ENCODE measurements at places on chromosomes 6 and 20. TPM values are rescaled to one million over a fixed set of nuclear protein-coding genes. Genes with fewer than 3 reads are reported as not detected.

The MAP7 gene
- total RNA-seq: 14.8 TPM

DNA sequence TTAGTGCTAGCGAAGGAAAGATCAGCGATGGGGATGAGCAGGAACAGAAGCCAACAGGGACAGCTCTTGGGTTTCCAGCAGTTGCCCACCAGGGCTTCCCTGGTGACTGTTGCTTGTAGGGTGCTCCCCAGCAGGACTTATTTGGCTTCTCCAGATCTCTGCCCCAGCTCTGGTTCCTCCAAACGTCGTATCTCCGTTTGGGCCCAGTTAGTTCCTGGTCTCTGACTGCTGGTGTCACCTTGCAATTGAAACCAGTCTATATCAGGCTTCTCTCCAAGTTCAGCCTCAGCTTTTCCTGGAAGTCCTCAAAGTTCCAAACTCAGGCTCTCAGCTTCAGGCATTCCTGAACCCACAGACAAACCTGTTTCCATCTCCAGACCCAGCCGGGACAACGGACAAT, 70.8 kb upstream of the NXT1 start:
- no peak for DNase-seq

DNA sequence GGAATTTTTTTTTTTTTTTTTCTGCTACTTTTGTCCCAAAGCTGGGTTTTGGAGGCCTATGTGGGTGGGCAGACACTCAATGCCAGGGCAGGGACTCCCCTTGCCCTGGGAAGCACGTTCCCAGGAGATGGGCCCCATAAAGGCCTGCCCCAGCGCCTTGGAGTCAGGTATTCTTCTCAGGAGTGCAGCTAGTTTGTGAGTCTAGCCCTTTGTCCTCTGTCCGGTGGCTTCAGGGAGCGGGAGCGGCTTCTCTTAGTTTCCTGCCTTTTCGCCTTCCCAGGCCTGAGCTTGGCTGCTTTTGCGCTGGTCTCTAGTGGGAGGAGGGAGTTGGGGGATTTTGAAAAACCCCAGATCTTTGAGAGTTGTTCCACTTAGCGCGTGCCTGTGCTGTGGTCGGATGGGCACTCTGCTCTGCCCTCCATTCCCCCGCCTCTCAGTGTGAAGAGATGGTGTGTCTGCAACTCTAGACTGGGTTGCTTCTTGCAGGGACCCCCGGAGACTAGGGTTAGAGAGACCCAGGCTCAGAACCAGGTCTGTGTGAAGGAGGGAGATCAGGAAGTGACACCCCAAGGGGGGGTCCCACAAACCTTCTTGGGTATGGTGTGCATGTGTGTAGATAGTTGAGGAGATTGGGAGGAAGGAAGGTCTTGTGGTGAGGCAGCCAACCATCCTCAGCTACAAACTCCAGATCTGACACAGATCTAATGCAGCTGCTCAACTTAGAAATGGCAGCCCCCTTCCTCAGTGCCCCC, 1.3 kb downstream of the PLCG1 start:
- no peak for DNase-seq

DNA sequence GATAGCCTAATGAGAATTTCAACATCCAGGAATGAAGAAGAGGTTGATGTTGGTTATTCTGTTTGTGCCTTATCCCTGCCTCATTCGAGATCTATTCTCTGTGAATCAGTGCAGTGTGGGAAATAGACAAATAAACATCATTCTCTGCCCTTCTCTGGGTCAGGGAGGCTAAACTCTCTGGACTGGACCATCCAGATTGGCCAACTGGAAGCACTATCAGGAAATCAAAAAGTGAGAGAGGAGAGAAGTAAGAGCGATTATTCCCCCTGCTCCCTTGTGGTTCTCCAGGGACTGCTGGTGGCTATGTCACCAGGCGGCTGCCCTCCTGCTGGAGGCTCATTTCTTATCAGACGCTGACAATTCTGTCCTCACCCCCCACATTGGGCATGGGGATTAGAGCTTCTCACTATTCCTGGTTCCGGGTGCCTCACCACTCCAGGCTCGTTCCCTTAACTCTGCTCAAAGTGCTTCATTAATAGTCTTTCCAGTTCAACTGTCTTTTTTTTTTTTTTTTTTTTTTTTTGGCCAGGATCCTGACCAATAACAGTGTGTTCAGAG, 201.7 kb upstream of the RREB1 start:
- no peak for DNase-seq

DNA sequence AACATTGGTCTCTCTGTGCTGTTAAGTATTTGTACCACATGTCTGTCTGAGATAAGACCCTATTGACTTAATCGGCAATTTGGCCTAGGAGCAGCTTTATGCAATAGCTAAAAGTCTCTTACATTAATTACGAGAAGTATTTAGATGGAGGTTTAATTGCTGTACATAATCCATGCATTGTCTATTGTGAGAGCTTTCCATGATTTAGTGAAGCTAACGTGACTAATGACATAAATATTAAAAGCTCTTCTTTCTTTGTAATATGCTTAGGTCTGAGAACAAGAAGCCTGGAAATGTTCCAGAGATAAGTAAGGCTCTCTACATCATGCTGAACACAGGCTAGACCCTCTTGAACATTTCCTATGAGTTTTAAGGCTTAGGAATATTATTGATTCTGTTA, 32.7 kb upstream of the FAM83B start:
- no peak for DNase-seq

The TNFRSF6B gene
- 0.62 TPM for total RNA-seq

The PRDM13 gene
- not detected for total RNA-seq

- DNase-seq: no peak
Observed at GRCh38 chr6:53172468-53172803, 23.8 kb upstream of the GCM1 start.

The EYS gene
- total RNA-seq: not detected

DNA sequence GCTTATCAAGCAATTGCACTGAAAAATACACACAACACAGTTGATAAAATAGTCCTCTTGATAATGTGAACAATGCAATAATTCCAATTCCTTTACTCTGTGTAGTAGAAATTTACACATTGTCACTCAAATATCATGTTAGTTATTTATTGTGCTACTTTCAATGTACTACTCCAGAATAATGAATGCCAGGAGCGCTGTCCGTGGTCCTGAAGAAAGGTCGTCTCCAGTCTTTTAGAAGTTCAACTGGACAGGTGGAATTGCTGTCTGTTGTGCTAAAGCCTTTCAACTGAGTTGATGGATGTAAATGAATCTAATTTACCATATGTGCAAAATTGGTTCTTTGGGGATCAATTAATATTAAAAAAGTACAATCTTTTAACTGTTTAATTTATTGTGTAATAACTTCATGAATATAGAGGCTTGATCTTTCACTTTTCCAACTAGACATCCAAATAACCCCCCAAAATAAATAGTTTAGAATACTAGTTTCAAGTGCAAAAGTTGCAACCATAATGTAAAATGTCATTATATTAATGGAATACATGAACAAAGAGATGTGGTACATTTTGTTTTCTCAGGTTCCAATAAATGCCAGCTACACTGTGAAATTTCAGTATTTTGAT, 3.2 kb downstream of the GRIK2 start:
- DNase-seq: peak; percentile 65

The OTOR gene
- total RNA-seq: not detected

The C20orf96 gene
- total RNA-seq: 1.6 TPM

- peak; percentile 61 for DNase-seq
Observed at GRCh38 chr6:35343092-35343834, 905 bp downstream of the PPARD start.

The BPIFB4 gene
- total RNA-seq: not detected

The ZBTB12 gene
- total RNA-seq: 0.82 TPM

DNA sequence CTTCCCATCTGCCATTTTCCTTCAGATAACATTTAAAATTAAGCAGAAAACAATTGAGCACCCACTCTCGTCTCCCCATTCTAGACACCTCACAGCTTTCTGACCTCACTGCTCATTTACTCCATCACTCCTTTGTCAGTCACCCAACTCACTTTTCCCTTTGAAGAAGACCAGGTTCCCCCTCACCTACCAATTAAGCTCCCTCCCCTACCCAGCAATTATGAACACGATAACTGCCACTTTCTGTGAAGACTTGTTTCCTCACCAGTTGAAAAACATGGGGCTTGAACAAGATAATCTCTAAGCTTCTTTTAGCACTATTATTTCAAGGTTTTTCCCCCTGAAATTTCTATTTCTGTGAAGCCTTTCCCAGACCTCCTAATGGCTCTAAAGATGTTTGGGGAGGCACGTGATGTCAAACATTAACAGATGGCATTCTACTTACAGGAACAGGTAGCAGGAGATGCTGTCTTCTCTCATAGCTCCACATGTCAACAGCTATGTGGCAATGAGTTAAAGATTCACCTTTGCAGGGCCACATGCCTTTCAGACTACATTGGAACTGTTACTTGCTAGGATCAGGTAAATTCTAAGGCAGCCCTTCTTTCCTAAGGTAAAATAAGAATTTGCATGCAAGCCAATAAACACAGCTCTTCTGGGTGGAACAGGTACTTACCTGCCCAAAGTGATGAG, 24.8 kb upstream of the SLA2 start:
- no peak for DNase-seq

The ACSS1 gene
- 5.7 TPM for total RNA-seq

DNA sequence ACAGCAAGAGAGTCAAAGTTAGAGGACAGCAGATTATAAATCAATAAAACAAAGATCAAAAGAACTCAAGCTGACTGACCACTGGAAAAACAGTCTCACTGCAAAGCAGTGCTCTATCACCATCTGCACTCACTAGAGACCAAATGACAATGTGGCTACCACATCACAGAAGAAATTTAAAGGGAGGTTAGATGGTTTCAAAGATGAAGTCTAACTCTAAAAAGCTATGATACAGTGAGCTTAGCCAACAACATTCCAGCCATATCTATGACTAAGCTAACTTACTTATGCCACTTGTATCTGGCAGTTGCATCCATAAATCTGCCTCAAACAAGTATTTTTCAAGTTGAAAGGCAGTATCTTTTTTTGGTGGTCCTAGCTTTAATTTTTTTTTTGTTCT, 68.6 kb downstream of the ARHGAP18 start:
- no peak for DNase-seq

GRCh38 chr6:70905742-70906141, 51.1 kb downstream of the B3GAT2 start:
- DNase-seq: no peak

The LY86 gene
- total RNA-seq: 4.1 TPM

The TBX18 gene
- total RNA-seq: 0.87 TPM

- no peak for DNase-seq
Observed at GRCh38 chr6:55438203-55438602, 110.9 kb downstream of the GFRAL start.

The CFB gene
- total RNA-seq: 3,385 TPM

DNA sequence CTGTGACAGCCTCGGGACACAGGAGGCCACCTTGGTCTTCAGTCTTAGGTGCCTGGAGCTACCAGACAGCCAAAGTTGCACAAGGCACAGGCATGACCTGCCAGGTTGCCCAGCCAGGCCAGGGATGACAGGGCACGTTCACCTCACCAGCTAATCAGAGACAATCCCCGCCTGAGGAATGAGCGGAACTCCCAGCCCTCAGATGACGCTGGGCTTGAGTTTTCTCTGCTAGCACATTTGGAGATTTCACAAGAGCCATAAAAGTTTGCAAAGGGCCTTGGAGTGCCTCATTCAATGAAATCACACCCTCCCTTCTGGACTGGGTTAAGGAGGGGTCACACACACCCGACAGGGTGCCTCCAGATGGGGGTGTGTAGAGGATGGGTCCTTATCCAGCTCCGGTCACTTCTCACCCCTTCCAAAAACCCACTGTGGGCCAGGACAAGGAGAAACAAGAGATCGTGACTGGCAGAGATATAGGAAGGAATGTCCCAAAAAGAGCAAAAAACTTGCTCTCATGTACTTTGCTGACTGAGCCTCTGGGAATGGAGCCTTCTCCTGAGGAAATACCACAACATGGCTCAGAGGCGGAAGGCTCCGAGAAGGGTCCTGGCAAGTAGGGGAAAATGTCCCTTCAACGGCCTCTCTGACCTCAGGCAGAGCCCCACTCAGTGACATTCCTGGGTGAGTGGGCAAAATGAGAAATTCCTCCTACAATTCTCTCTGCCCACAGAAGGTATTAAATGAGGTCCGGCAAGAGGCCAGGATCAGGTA, 121.6 kb downstream of the ISM1 start:
- DNase-seq: peak; percentile 21

DNA sequence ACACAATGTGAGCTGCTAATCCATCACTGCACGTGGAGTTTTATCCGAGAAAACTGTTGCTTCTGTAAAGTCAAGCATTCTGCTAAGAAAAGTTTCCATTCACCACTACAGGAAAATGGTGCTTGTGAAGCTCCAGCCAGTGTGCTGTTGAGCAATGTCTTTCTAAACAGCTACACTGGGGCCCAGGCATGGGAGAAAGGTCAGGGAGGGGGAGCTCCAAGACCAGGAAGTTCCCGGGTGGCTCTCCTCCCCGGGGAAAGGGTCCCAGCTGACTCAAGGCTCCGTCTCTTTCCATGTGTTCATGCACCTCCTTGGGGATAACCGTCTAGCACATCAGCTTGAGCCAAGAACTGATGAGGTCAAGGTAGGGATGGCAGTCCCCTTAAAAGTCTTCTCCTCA, 20.5 kb downstream of the RPP40 start:
- no peak for DNase-seq

DNA sequence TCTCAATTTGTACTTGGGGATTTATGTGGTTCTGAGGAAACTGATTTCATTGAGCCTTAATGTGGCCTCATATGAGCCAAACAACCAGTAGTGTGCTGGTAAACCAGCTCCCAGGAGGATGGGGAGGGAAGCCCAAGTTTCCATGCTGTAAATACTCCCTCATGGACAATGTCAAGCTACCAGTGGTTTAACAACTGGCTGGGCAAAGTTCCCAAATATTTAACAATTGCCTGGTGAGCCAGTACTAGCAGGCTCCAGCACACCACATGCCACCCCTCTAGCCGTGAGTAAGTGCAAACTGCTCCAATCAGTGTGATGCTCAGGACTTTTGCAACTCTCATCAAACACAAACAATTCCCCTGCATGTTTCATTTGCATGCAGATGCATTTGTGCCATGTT, 19.2 kb upstream of the CDKN1A start:
- no peak for DNase-seq

- no peak for DNase-seq
Observed at GRCh38 chr6:157168471-157168870, 154.8 kb downstream of the TMEM242 start.

GRCh38 chr6:149963462-149964307, at the start of gene ULBP1:
Gene ULBP1 (plus strand): TSS chr6:149963943. CDS start chr6:149964050, 107 bp downstream.
- peak; percentile 86 for DNase-seq

Data from right lobe of liver (tissue), 6 donors.